ENCODE measurements at places on chromosomes 11 and 22.

GRCh38 chr11:61904539-61905048 is 12.8 kb downstream of the RAB3IL1 start:
- DNase-seq = no peak

DNA sequence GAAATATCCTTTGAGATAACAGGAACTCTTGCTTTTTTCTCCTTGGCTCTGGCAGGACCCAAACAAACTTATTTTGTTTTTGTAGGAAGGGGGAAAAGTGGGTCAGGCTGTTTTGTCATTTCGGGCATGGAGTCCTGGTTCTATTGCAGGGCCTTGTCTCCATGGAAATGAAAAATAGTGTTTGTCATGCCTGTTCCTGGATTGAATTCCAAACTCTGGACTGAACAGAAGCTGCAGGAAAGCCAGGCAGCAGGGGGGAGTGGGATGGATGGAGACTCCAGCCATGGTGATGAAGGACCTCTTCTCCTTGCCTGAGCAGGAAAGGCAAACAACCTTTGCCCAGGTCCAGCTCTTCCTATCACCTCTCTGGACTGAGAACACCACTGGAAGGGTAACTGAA is 87.0 kb downstream of the SCN3B start:
- DNase-seq = no peak

DNA sequence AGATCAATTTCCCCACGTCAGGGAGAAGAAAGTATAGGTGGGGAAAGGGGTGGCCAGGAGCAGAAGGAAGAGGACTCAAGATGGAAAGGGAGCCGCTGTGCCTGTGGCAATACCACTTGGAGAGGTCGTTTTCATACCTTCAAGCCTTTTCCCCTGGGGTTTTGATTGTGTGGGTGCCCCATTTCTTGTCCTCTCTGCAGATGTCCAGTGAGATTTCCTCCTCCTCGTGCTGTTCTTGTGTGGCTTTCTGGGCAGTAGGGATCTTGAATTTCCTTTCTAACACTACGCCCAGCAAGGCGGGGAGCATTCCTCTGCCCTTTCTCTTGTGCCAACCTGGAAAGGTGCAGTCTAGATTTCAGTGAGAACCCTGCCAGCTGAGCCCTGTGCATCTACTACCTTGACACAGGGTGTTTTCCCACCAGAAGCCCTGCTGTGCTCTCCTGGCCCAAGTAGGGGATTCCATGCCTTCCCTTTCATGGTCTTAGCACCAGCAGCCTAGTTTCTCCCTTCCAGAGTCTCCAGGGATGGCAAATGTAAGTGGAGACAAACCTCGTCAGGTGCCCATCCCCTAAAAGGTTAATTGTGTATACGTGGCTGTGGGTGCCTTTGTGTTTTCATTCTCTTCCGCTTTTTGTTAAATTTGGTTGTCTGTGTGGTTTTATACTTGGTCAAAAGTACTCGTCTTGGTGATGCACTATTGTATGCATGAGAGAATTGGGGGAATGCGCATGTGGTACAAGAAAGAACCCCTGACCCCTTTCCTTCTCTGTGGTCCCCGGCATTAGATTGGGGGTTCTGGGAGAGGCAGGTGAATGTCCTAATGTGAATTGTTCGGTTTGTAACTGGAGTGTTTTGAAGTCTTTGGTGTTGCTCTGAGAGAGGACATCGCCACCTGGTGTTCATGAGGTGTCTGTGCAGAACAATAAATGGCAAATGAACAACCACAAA is 71.4 kb upstream of the MPEG1 start:
- DNase-seq = peak; percentile 22

DNA sequence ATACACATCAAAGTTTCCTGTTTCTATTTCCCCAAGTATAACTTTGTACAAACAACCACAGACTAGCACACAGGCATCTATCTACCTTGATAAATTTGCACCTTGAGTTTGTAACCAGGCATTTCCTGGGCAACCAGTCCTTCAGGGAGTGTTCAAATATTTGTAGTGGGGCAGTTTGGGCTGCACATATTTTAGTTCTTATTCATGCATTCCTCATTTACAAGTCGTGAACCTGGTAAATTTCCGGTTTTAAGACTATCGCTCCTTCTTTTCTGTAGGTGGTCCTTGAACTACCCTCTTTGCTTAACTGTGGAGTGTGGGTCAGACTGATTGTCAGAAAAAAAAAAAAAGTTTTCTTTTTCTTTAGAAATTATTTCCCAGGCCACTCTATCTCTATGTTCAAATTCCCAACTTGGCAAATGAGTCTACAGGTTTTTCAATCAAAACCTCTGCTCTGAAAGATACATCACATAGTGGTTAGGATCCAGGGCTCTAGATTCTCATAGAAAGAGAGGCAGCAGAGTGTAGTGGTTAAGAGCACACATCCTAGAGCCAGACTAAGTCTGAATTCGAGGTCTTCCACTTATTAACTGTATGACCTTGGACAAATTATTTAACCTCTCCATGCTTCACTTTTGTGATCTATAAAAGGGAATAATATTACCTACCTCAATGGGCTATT is 201.5 kb downstream of the SOX6 start:
- no peak for DNase-seq

DNA sequence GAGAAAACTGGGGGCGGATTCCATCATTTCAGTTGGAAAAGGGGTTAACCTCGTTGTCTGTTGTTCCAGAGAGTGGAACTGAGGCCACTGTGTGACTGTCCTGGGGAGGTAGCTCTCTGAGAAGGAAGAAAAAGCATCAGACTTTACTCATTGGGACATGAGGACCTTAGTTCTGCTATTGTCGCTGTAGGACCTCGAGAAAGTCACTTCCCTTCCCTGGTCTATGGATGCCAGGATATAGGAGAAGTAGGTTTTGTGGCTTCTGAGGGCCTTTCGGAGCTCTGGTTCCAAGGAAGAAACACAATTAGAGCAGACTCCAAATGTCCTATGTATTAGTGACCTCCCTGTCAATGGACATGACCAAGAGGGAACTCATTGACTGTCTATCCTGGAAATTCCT is 6.2 kb downstream of the MYO18B start:
- no peak for DNase-seq

GRCh38 chr11:106218106-106218505 is 140.6 kb downstream of the AASDHPPT start:
- DNase-seq = no peak

DNA sequence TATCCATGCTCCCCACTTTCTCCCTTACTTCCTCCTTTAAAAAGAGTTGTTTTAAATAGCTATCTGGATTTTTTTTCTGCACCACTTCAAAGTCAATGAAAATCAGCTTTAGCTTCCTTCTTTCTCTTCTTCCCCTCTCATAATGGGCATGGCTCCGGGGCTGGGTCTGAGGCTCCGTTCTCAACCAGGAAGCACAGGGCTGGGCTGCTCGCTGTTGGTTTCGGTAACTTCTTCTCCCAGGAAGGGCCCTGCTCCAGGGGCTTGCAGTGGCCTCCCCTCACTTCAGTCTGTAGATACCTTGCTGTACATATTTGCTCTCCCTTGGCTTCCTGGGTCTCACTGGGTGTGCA is 23.8 kb downstream of the MICAL2 start:
- no peak for DNase-seq

DNA sequence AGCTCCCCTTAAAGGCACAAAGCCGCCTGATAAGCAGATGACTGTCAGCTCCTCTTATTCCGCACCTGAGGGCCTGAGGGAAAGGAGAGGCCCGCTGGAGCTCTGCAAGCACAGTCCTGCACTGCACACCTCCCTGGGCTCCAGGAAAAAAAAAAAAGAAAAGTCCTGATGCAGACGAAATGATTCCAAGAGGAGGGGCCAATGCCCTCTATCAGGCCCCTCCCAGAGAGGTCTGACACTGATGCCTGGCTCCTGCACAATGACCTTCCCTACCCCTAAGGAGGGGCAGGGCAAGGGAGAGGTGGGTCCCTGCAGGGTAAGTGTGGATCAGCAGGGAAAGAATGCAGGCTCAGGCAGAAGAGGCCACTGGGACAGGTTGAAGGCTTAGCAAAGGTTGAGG is 572.7 kb downstream of the SOX6 start:
- no peak for DNase-seq

- no peak for DNase-seq
Observed at GRCh38 chr22:46878191-46878948, 115.9 kb downstream of the TBC1D22A start.

GRCh38 chr11:72267956-72268617 is 24.1 kb upstream of the PHOX2A start:
- no peak for DNase-seq

GRCh38 chr11:45394294-45395085 is 108.3 kb upstream of the SYT13 start:
- DNase-seq = no peak

DNA sequence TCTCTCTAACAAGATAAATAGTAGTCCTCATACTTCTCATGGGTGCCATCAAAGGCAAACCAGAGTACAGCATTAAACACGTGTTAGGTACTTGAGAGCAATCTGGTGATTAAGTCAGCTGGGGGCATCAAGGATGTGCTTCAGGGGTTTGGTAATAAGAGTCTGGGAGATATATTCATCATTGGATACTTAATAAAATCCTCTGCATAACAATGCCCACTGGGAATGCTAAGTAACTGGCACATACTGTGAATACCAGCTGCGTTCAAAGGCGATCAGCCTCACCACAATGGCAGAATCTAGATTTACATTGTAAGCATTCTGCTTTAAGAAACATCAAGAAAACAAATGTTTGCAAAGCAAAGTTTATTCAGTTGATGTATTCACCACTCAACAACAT is 268.6 kb upstream of the PITPNB start:
- no peak for DNase-seq

DNA sequence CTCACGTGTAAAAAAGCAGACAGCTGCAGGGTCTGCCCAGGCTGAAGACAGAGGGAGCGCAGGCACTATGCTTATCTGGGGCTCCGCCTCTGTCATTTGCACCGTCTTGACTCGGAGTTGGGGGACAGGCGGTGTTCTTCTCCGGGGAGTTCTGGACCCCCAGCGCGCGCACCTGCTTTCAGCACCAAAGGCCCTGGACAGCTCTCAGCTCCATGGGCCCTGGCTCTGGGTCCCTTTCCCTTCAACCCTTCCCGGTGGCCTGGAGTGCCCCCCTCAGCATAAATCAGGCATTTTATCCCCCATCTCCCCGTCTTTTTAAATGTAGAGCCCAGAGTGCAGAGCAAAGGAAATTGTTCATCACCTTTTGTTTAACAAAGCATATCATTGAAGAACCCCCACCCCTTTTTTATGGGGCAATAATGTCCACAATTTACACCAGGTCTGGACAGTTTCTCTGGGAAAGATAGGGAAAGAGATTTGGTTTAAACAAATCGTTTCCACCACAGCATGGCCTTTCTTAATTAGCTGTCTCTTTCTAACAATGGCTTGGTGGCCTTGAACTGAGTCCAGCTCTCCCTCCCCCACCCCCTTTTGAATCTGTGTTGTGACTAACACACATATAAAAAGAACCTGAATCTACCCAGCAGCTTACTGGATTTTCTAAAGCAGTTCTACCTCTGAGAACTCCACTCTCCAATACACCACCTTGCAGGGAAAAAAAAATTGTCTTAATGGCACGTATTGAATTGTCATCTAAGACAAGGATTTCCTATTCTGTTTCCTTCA is 1.7 kb downstream of the SEZ6L start:
- peak; percentile 58 for DNase-seq

DNA sequence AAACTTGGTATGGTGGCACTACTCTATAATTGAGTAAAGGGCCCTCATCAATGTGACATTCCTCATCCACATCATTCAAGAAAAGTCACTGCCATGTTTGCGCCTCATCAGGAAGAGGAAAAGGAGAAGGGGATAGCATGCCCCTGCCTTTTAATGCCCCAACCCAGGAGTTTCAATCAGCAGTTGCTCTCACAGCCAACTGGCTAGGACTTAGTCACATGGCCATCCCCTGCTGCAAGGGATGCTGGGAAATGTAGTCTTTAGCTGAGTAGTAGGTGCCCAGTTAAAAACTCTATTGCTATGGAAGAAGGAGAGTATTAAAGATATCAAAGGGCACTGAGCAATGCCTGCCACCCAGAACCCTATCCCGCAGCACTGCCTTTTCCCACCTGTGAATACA is 10.9 kb upstream of the CCND1 start:
- no peak for DNase-seq
